ENCODE measurements at places on chromosomes 7 and 10.

GRCh38 chr10:95391164-95391563, 100.4 kb upstream of the PDLIM1 start:
- DNase-seq: no peak

- no peak for DNase-seq
Observed at GRCh38 chr7:11261470-11261869, 287.8 kb downstream of the PHF14 start.

GRCh38 chr7:63927261-63927660, 71.4 kb upstream of the ZNF722 start:
- no peak for DNase-seq

- DNase-seq: no peak
Observed at GRCh38 chr7:70589010-70589409, 542.9 kb upstream of the GALNT17 start.

- DNase-seq: peak; percentile 41
Observed at GRCh38 chr7:6026011-6026819, 5.0 kb upstream of the ANKRD61 start.

- DNase-seq: no peak
Observed at GRCh38 chr10:74153123-74153522, 2.1 kb downstream of the ADK start.

- no peak for DNase-seq
Observed at GRCh38 chr7:140697447-140698143, 1.1 kb downstream of the NDUFB2 start.

DNA sequence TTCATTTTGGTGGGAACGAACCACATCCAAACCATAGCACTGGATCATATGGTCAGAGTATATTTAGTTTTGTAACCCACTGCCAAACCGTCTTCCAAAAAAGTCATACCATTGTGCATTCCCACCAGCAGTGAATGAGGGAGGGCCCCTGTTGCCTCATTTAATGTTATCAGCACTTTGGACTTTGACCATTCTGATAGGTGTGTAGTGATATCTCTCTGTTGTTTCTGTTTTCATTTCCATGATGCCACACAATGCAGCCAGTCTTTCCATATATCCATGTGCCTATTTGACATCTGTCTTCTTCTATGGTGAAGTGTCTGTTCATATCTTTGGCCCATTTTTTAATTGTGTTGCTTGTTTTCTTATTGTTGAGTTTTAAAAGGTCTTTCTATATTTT, 105.0 kb upstream of the PPP2R2D start:
- DNase-seq: no peak

- no peak for DNase-seq
Observed at GRCh38 chr10:111221682-111222480, 145.1 kb downstream of the ADRA2A start.

DNA sequence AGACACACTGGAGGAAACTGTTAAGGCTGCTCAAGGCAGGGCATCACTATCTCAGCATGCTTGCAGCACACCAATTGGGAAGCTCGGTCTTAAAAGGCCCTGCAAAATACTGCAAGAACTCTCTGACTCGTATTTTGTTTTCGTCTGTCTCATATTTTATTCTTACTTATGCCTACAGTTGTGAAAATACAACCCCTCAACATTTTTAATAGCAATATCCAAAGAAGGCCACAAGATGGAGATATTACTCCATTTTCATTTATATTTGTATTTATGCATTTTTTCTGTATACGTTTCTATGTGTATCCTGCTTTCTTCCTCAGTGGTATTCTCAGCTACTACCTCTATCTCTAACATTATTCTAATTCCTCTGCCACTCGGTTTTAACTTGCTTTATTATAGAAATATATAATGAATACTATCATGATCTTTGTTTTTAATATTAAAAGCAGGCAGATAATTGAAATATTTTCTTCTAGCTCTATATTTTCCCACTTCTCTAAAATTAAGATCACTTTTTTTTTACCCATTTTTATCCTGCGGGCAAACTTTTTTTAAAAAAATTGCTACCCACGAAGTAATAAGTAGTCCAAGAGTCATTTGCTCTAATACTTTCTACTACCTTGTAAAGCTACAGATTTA, 10.0 kb downstream of the DNAJC1 start:
- DNase-seq: no peak

DNA sequence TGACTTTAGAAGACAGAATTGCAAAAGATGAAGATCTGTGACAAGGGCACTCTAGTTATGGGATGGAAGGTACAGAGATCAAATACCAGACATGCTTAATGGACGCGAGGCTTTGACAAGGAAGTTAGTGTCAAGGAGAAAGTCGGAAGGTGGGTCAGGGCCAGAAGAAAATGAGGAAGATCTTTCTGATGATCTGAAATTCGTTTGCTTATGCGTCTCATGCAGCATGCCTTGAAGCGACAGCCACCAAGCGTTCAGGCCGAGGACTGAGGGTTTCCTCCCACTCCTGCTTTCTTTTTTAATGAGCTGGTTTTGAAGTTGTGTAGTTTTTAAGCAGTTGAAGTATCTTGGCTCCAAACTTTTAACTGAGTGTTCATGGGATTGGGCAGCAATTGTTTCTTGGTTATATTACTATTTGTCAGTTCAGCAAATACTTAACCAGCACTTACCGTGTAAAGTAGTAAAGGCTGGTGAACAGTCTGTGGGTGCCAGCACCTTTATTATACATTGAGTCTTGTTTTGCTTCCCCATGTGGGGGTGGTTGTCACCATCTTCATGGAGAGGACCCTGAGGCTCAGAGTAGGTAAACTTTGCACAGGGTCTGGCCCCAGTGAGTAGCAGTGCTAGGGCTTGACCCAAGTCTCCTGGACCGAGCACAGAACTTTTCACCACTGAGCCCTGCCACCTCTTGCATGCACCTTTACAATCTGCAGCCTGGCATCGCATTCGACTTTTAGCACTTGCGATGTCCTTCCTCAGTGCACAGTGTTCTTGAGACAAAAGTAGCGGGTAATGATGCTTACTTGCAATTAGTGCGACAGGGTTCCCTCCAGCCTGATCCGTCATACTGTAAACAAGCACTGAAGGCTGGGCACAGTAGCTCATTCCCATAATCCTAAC, 14.3 kb upstream of the BHLHA15 start:
- DNase-seq: no peak

DNA sequence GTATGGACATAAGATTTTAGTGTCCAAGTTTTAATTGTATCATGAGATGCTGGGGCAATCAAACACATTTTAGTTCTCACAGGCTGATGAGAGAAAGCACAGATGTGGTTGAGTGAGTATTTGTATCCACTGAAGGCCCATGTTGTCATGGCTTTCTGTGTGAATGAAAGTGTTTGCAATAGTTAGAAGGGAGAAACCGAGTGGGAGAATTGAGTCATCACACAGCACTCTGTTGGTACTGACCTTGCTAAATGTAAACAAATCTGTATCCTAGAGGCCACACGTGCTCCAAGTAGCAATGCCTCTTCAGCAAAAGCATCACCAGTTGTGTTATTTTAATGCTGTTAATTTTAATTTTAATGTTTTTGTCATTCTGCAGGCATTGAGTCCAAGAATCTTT, 121.2 kb downstream of the EMX2 start:
- no peak for DNase-seq

GRCh38 chr7:35463751-35464150, 209.9 kb upstream of the TBX20 start:
- no peak for DNase-seq

Data from stimulated activated CD4-positive, alpha-beta T cell treated with anti-CD3 and anti-CD28 coated beads, Interleukin-2, amount 100 ng/mL, for 48 hours (primary cell).